ENCODE measurements at places on chromosomes 5 and 9.

DNA sequence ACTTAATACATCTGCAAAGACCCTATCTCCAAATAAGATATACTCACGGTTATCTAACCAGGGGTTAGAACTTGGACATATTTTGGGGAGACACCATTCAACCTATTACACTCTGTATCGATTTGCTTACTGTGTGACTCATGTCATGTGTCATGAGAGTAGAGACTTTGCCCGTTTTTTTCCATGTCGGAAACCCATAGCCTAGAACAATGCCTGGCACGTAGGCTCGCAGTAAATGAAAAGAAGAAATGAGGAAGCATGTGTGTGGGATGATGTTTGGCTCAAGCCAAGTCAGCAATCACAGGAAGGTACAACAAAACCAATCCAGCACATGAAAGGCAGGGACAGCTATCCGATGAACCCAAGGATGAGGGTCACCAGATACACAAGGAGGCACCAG is 94.6 kb upstream of the DNAH5 start:
- DNase-seq, result peak; percentile 49

DNA sequence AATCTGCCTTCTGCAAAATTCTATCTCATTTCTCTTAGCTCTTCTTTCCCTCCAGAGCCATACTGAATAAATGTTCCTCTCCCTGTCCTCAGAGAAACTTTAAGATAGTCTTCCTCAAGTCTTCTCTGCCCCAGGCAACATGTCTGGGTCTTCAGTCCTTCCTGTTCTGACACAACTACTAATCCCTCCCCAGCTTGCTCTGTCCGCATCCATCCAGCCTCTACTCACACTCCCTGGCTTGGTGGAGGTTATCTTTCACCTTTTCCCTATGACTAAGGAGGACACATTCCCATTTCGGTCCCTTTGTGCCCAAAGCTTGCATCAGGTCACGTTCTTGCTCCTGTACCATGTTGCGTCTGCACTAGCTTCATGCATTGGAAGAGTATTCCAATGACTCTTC is 143.3 kb downstream of the TTLL11 start:
- DNase-seq, result no peak

DNA sequence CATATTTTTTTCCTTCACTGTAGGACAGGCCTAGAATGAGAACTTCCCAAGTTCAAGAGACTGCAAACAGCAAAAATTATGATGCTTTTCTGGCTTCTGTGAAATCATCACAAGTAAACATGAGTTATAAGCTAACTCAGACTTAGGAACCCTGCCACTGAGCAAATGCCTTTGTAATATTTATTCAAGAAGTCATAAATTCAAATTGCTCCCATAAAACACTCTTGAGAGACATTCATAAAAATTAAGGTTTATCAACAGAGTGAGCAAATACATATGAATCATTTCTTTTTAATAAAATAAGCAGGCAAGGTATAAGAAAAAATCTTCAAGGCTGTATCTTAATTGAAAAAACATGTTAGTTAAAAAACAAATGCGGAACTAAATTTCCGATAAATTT is 124.2 kb downstream of the GNA14 start:
- no peak for DNase-seq

GRCh38 chr5:127256886-127257597 is 33.6 kb upstream of the MEGF10 start:
- no peak for DNase-seq

- DNase-seq, result peak; percentile 67
Observed at GRCh38 chr9:121819428-121820231, 168.2 kb downstream of the DAB2IP start.

DNA sequence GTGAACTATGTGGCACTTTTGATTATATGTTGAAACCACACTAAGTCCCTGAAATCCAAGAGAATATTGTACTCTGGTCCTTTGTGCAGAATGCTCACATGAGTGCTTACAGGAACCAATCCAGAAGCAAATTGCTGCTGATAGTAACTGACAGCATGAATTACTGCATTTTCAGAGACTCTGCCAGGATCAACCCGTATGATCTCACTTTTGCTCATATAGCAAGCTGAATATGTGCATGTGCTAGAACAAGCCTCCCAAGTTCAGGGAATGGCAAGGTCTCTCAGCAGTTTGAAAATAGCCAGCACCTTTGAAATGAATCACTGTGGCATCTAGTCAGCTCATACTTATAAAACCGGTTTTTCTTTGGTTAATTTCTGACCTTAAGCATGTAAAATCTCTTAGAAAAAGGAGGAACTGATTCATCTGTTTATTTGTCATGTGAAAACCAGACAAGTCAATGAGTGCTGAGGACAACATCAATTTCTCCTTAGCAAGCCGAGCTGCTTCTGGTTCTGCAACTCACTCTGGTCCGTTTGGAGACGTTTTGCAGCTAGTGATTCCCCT is 215.7 kb upstream of the ELL2 start:
- peak; percentile 84 for DNase-seq

- DNase-seq, result no peak
Observed at GRCh38 chr5:129392681-129393080, 67.4 kb upstream of the ADAMTS19 start.

DNA sequence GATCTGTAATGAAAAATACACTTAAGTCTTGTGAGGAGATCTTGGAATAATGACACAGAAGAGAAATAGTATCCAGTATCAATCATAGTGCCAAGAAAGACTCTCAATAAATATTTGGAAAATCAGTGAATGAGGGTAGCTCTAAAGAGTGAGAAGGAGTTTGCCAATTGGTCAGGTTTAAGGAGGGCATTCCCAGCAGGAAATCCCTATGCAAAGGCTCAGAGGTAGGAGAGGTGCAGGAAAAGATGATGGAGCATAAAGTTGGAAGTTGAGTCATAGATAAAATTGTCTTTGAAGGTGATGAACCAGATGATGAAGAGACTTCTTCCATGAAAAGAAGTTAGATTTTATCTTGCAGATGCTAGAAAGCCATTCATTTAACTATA is 27.8 kb downstream of the TNPO1 start:
- DNase-seq, result no peak

GRCh38 chr9:38311382-38312270 is 80.9 kb upstream of the ALDH1B1 start:
- peak; percentile 24 for DNase-seq

DNA sequence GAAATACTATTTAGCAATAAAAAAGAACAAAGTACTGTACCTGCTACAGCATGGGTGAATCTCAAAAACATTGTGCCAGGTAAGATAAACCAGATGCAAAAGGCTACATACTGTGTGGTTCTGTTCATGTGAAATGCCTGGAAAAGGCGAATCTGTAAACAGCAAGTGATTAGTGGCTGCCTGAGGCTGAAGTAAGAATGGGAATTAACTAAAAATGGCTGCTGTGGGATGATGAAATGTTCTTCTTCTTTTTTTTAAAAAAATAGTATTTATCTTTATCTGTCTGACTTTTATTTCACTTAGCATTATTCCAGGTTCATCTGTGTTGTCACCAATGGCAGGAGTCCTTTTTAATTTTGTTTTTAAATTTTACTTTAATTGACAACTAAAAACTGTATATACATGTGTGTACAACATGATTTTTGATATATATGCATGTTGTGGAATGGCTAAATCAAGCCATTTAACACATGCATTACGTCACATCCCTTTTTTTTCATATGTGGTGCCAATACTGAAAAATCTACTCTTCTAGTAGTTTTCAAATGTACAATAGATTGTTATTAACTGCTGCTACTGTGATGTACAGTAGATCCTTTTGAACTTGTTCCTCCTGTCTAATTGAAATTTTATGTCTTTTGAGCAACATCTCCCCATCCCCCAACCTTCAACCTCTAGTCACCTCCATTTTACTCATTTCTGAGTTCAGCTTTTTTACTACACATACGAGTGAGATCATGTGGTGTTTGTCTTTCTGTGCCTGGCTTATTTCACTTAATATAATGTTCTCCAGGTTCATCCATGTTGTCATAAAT is 62.9 kb upstream of the TNFAIP8 start:
- no peak for DNase-seq

DNA sequence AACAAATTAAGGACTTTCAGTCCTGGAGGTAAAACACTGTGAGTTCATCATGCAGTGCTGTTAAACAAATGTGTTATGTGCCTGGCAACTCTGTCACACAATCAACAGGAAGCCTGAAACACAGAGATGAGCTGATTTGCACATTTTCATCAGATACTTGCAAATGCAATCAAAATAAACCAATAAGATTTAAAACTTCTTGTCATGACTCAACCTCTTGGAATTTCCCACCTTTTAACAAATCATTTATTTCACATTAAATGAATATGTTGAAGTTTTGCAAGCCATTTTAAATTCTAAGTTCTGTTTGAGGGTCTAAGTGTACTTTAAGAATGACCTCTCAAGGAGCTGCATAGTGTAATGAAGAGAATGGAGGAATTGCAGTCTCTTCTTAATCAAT is 64.4 kb downstream of the ANXA1 start:
- DNase-seq, result no peak

DNA sequence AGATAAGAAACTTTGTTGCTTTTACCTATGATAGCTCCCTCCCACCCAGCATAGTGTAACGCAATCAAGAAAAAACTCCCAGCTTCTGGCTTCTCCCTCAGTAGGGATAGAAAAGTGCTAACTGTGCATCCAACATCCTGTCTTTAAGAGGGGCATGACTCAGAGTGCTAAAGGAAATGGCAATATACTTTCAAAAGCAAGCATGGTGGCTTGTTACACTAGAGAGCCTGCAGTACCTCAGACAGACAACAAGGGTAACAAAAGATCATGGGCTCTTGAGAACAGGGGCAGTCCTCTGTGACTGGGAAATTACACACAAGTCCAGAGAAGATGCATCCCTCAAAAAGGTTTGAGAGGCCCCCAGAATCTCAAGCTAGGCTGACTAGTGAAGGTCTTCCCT is 37.8 kb downstream of the PRELID2 start:
- peak; percentile 66 for DNase-seq

DNA sequence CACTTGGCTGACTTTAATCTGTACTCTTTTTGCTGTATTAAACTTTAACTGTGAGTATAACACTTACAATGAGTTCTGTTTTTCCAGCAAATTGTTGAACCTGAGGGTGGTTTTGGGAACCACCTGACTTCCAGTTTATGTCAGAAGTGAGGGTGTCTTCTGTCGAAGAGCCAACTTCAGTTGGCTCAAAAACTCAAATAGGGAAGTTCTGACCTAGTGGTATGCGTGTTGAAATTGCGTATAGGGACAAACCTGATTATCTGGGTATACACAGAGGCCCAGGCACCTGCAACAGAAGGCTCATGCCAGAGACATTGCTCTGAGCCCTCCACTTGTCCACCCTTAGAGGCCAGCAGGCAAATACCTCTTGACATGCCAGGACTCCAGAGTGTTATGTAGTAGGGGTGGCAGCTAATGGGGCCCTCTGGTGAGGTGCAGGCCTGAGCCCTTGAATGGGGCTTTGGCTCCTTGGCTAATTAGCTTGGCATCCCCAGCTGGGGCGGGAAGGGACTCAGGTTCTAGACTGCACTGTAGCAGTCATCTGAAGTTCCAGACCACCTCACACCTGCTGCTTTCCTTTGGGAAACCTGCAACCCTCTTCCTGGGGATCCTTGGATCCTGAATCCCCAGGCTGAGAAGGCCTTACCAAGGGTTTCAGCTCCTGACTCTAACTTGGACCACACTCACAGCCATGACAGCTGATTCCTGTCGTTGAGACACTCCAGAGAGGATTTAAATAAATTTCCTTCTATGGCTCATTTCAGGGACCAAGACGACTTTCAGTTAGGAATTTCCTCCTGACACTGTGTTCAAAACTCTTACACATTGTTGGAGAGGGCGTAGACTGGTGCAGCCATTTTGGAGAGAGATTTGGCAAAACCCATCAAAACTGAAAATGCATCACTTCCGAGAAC is 189.6 kb downstream of the HSPA4 start:
- no peak for DNase-seq

DNA sequence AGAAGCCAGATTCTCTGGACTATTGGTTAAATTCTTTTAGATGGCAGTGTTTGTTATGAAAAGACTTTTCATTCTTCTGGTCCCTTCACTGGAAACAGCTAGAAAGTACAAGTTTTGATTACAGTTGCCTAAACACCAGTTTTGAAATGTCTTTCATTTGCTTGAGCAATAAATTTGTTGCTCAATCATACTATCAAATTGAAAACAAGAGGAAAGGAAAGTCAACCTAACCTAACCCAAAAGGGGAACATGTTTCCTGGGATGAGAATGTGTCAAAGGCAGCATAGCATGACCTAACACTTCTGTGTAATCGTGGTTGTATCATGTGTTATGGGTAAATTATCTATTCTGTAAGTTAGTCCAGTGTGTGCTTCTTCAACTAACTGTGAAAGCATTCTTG is 213.2 kb downstream of the TMC1 start:
- no peak for DNase-seq

- DNase-seq, result peak; percentile 33
Observed at GRCh38 chr9:127937056-127937387, 632 bp downstream of the DPM2 start.

DNA sequence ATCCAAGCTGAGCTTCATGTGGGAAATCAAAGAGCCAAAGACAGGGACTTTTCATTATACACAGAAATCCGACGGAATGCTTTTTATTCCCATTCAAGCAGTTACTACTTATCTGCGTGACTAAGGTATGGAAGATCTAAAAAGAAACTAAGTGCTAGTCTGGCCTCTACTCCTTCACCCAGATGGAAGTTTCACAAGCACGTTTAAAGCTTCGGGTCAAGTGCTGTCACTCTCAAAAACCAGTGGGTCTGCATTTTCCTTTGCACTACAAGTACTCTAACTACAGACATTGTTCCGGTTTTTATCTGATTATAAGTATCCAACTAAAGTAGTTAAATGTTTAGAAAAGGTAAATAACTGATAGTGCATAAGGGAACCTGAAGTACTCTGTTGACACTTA is 13.7 kb upstream of the MTAP start:
- DNase-seq, result no peak

DNA sequence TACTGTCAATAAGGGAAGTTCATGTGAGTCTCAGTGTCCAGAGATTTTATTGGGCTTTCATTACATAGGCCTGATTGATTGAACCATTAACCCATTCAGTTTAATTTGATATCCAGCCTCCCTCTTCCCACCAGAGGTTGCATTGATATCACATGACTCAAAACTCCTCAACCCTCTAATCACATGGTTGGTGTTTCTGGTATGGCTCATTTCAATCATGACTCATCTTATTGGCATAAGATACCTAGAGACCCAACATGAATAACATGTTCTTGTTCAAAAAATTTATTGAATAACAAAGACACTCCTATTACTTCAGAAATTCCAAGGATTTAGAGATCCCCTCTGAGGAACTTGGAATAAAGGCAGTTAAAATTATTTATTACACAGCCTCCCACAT is 982.2 kb downstream of the TLE1 start:
- DNase-seq, result no peak

GRCh38 chr9:113868501-113868900 is 7.6 kb upstream of the ZNF618 start:
- DNase-seq, result peak; percentile 15

- no peak for DNase-seq
Observed at GRCh38 chr9:79656169-79656568, 84.4 kb downstream of the TLE4 start.

DNA sequence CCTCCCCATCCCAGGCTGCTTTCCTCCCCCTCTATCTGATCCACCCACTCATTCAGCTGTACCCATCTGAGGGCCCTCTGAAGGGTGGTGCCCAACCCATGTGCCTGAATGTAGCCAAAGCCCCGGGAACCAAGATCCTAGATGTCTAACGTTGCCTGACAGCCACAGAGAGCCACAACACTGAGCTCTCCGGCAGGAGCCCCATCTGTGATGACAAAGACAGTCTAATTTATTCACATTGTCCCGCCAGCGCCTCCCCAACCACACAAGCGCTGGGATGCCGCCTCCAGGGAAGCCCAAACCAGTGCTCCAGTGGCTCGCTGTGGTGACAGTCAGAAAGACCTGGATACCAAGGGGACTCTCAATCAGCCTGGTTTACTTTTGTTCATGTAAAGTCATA is 8.4 kb downstream of the IGFBPL1 start:
- no peak for DNase-seq
